T follicular helper cell (primary cell): ENCODE measurements at places on chromosomes 13 and 19.

DNA sequence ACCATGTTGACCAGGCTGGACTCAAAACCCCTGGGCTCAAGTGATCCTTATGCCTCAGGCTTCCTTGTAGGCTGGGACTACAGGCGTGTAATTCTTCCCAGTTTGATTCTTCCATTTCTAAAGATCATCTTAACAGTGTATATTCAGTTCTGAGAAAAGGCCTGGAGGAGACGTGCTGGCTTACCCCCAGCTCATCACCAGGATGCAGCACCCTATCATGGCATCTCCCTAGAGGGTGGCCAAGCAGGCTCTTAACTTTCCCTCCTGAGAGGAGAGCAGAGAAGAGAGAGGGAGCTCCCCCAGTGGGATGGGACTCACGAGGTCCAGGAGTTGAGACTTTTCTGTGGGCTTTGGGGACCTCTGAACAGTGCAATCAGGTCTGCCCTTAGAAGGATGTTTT is 2.1 kb upstream of the TUBA3C start:
- DNase-seq = no peak

DNA sequence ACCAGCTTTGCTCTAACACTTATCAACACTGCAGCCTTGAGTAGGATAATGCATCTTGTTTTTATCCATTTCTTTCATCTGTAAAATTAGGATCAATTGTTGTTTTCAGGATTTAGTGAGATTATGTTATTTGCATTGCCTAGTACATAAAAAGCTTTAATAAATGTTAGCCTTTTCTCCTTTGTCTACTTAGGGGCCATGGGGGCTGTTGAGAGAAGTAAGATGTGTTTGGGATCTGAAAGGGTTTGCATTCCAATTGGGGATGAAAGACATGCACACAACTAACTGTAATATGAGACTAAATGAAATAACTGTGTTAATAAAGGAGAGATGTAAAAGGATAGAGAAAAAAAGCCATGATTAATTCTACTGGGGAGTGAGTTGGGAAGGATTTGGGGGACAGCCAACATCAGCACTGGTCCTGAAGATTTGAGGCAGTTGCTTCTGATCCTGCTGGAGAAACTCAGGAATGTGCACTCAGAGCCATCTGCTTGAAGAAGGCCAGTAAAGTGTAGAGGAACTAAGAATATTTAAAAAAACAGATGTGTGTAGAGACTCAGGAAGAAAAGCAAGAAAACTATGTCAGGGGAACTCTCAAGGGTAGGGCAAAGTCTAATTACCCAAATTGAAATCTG is 236.3 kb downstream of the OLFM4 start:
- no peak for DNase-seq

- no peak for DNase-seq
These were observed 83.4 kb downstream of the SOX1 start for GRCh38 chr13:112150352-112150751.

DNA sequence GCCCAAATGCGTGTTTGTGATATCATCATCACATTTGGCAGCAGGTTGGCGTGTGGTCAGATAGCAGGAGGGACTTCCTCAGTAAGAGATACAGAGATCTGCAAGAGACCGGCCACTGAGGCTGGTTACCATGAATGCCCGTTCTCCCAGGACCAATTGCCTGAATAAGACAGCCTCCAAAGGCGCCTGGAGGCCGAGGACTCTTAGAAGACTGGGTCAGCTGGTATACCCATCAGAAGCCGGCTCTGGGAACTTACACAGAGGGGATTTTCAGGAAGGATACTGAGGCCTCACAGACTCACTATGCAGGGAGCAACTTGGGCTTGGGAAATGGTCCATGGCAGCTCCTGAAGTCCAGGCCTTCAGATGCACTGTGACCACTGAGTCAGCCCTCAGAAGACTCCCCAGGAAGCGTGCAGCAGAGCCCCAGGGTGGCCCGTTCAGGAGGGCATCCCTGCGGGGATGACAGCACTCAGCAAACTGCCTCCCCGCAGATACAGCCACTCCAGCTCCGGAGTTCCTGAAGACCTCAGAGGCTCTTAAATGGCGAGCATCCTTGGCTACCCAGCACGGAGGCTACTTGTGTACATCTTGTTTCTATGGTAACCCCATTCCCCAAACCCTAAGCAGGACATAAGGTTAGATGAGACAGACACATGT is 26.4 kb upstream of the VSTM2B start:
- DNase-seq = no peak

DNA sequence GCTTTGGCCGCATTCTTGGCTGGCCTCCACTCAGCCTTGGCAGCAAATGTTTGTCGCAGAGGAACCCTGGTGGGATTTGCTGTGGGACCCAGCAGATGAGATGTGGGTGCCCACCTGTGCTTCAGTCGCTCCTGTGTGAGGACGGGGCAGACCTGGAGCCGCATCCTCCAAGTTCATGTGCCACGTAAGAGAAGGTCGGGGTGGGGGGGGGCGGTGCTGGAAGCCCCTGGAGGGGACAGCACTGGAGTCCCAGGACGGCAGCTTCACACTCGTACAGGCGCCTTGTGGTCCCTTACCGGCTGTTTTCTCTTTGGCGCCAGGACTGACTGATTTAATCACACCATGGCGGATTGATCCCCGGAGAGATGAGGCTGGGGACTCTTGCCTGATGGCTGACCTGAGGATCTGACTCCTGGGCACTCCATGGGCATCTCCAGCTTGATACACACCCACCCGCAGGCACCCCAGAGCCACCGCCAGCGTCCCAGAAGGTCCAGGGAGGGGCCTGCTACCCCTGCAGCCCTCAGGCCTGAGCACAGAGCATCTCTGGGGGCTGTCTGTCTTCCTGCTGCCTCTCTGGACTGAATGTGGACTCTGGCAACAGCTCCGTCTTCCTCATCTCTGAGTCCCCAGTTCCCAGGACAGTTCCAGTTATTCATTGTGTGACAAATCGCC is 10.0 kb upstream of the GRTP1 start:
- no peak for DNase-seq

GRCh38 chr13:67351909-67352308 is 121.8 kb upstream of the PCDH9 start:
- no peak for DNase-seq

DNA sequence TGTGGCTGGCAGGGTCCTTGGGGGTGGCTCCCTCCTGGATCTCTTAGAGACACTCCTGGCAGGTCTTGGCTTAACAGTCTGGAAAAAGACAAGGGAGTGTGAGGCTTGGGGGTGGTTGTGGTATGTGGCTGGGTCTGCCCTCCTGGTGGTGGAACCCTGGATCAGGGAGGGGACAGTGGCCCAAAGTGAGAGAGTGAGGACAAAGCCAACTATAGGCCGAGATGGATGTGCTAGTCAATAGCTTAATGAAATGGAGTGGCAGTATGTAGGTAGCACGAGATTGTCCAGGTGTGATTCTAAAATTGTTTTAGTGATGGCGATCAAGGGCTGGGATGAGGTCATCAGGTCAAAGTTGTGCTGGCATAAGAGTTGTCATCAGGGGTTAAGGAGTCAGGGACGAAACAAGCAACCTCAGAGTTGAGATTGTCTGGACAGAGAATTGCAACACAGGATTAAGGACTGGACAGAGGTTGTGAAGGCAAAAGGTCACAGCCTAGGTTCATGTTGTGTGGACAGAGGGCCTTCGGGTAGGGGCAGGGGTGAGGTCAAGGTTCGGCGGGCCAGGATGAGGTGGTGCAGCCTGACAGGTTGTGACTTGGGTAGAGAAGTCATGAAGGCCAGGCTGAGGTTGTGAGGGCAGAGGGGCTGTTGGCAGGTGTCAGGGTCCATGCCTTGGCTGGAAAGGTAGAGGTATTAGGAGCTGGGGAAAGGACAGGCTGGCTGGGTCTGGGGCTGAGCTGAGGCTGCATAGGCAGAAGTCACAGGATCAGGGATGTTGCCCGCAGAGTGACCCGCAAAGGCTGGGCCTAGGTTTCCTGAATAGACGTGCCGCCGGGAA is 4.5 kb upstream of the RASAL3 start:
- DNase-seq = no peak

GRCh38 chr13:30362005-30362788 is 54.8 kb upstream of the KATNAL1 start:
- DNase-seq = no peak

DNA sequence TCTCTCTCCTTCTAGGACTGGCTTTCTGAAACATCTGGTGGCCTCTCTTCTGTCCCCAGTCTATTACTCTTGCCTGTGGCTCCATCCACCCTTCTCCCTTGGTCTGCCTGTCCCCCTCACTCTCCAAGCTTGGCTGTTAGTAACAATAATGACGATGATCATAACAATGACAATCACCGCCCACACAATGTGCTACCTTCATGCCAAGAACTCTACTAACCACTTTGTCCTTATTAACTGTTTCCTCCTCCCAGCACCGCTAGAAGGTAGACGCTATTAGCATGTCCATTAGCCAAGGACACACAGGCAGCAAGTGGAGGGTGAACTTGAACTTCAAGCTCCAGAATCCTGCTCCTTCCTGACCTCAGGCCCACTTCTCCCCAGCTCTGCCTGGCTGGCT is 2.7 kb downstream of the GYS1 start:
- no peak for DNase-seq

GRCh38 chr13:110132225-110132982 is 174.6 kb downstream of the COL4A1 start:
- no peak for DNase-seq

GRCh38 chr19:18995804-18996241 is 37.5 kb downstream of the SUGP2 start:
- no peak for DNase-seq

DNA sequence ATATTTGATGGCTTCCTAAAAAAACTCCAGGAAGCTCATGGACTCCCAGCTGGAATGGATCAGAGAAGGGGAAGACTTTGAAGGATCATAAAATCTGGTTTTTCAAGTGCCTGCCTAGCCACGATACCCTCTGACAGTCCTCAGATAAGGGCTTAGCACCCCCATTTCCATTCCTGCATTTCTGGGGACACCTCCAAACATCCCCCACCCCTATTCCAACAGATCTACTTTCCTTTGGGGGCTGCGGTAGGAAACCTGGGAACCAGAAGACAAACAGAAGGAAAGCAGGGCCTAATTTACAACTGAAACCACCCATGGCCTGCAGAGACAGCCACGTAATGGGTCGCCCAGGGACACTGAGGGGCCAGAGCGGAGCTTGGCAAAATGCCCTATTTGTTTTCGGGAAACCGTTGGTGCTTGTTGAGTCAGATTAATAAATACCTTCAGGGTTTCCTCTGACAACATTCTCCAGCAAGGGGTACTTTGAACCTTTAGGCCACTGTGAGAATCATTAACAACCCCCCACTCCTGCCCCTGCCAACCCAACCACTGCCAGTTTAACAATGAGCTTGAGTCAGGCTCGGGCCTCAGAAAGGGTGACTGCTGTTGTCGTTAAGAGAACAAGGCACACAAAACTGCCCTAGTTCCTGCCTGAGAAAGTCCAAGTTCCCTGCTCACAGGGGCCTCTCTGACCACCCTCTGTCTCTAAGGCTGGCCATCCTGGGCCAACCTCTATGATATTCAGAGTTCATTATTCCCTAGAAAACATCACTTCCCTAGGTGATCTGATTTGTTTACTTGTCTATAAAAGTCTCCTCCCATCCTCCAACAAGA is 23.5 kb downstream of the RHPN2 start:
- no peak for DNase-seq

DNA sequence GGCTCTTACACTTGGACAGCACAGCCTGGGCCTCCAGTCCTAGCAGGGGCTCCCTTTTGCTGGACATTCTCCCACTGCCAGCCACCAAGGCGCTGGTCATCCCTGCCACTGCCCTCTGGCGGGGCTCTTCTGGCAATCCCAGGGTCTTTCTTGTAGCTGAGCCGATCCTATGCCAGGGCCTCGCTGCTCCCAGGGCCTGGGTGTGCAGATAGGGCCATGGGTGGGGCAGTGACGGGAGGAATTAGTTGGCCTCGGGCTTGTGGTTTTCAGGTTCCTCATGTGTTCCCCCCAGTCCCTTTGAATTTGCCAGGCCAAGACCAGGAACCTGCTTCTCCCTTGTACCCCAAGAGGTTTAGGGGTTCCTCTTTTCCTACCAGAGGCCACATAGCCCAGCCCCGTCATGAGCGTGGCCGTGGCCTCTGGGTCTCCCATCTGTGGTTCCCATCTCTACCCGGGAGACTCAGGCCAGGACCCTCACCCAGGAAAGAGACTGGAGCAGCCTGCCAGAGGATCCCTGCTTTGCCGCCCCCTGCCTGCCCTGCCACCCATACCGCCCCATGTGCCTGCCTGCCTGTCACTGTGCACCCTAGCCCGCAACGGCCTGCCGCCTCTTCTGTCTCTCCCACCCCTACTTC is 26.2 kb downstream of the TMED1 start:
- no peak for DNase-seq

DNA sequence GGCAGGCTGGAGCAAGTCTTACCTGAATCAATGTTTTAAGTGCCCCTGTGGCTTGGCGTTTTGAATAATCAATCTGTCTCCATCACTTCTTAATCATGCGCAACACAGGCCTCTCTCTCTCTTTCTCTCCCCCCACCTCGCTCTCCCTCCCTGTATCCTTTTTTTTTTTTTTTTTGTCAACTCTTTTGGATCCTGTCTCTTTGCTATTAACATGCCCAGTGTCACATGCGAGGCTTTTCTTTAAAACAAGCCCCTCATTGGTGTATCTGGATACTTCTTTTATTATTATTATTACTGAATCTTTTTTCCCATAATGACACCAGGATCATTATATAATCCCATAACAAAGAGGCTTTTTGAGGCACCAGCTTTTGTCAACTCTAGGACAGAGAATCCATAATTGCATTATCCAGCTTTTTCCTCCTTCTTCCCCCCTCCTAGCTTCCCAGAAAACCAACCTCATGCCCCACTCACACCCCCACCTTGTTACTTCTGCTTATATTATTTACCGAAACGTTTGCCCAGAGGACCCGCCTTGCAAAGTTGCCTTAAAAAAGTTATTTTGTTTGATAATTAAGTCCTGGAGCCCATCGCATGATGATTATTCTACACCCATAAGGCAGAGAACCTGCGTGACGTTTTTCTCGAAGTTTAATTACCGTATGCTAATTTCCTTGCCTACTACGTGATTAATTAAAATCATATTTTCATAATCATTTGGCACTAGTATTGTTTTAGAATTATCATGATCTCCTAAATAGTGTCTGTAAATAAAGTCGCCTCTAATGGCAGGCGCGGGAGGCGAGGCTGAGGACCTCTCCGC is 148.1 kb upstream of the ZNF536 start:
- no peak for DNase-seq

- DNase-seq = no peak
These were observed 6.5 kb downstream of the ARMC6 start for GRCh38 chr19:19039901-19040300.

- DNase-seq = no peak
These were observed 67.4 kb downstream of the CDADC1 start for GRCh38 chr13:49315036-49315565.

GRCh38 chr13:113110852-113111315 is 5.3 kb downstream of the F7 start:
- no peak for DNase-seq

GRCh38 chr13:33676045-33676989 is 141.6 kb upstream of the RFC3 start:
- DNase-seq = no peak

DNA sequence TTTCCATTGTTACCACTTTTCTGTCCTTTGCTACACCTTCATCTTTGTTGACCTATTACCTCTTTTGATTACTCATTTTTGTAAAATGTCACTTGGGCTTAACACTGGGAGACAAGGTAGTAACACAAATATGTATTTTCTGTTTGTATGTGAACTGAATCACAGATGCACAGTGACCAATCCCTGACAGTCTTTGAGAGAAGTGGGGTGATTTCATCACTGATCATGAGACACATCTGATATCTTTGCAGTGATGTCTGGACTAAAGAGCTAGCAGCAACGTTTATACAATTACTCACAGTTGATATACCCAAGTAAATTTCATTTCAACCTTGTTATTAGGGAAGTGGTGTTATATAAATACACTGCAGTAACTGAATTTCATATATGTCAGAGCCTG is 1397.4 kb upstream of the SPRY2 start:
- no peak for DNase-seq

- no peak for DNase-seq
These were observed 17.7 kb upstream of the DPY19L3 start for GRCh38 chr19:32387701-32388392.
